ENCODE measurements at places on chromosomes 7 and 10.

- DNase-seq, result peak; percentile 77
Measured at GRCh38 chr10:73096041-73096448, 621 bp downstream of the P4HA1 start.

DNA sequence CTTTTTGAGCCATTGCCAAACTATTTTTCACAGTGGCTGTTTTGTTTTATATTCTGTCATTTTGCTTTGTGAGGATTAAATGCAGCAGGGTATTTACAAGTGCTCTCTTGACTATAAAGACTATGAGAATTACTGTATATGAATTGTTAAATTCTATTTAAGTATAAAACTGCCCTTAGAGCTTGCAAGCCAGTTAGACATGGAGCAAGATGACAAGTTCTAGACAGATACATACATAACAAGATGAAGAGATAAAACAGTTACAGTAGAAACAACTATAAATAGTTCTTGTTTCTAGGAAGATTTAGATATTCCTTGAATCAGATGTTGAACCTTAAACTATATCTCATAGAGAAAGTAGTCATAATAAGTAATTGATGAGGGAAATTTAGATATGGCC lies 60.6 kb downstream of the DNAH11 start:
- no peak for DNase-seq

DNA sequence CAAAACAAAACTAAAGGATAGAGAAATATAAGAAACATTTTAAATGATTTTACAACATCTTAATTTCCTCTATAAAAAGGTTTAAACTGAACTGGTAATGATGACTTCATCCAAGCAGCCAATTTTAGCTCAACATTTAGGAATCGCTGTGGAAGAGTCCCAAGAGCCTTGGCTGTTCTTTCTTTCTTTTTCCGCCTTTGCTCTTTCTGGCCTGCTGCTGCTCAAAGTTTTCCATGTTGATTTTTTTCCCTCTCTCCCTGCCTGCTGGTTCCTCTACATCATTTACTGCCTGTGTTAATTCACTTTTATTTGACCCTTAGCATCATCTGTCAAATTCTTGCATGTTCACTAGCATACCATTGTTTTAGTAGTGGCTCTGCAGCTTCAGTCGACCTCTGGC lies 146.9 kb downstream of the EVX1 start:
- DNase-seq, result no peak

DNA sequence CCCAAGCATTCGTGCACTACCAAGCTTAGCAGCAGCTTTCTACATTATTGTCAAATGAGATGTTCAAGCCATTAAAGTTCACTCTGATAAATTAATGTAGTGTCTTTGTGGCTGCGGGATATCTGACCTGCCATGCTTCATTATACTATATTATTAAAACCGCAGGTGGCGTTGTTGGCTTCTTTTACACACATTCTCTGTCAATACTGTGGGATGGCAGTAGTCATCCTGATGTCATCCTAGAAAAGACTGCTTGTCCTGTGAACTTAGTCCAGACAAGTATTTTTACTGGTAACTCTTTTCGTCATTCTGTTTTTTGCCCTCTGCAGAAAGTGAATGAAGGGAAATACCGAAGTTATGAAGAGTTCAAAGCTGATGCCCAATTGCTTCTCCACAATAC lies 103.9 kb downstream of the ZMYND11 start:
- DNase-seq, result no peak

DNA sequence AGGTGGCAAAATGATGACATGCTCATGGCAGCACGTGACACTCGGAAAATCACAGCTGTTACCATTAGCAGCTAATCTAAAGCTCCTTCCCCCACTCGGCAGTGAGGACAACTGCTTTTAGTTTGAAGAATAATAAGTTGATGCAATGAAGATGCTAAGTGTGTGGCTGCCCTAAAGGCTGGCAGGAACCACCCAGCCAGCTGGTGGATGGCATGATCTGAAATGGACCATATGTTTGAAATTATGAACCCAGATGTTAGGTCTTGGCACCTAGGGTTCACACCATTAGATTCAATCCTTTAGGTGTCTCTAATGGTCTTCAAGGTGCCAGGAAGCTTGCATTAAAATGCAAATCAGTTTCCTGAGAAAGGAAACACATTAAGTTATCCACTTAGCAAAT lies 230.1 kb downstream of the WDR11 start:
- DNase-seq, result no peak

DNA sequence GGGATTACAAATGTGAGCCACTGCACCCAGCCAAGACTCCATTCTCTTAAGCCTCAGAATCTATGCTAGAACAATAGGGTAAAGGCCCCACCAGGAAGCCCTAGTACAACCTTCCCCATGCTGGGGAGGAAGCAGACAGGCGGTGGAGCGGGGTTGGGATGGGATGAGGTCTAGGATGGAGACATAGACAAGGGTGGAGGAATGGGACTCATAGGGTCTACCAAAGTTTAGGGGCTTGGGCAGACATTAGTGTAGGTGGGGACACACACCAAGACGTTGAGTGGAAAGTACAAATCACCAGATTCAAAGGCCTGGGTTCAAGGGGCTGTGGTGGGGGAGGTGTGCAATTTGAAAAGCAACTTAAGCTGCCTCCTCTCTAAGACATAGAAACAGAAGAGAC lies 19.3 kb downstream of the PRSS2 start:
- peak; percentile 46 for DNase-seq

DNA sequence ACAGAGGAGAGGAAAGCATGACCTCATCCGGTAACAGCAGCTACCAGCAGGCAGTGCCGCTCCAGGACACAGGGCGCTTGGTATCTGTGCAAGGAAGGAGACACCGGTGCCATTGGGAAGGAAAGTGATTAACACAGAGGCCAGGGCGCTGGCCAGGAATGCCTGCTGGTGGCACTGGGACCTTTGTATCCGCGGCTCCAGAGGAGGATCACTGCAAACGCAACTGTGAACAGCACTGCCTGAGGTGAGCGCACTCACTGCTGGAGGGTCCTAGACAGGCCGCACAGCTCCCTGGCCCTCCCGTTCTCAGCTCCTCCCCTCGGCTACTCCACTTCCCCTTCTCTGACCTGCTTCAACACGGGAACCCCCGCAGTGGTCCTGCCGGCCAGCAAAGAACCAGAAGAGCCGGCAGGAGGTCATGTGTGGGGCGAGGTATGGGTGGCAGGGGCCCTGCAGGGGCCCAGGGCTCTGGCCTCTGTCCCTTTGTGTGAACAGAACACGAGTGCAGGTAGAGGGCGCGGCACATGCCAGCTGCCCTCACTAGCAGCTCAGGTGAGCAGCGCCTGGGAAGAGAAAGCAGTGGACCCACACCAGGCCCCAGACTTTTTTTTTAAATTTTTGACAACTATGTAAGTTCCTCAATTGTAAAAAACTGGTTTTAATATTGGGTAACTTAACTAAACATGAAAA lies 107.6 kb downstream of the VIPR2 start:
- peak; percentile 10 for DNase-seq

DNA sequence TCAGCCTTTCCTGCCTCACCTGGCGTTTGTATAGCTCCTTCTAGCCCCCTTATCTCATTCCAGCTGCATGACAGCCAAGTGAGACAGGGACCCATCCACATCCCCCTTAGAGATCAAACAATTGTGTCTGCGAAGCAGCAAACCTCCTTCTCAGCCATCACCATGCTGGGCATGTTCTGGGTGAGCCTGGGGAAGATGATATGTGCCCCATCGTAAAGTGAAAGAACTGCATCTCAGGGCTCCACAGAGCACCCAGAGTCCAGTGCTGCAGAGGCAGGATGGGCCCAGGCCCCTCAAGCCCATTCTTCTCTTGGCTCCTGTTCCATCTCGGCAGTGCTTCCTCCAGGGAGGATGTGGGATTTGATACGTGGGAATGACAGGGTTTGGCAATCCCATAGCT lies 43.2 kb downstream of the FIGNL1 start:
- DNase-seq, result no peak

GRCh38 chr10:266974-267425 lies 131.7 kb downstream of the ZMYND11 start:
- no peak for DNase-seq

GRCh38 chr10:85607043-85607695 lies 759.4 kb downstream of the GRID1 start:
- DNase-seq, result no peak

DNA sequence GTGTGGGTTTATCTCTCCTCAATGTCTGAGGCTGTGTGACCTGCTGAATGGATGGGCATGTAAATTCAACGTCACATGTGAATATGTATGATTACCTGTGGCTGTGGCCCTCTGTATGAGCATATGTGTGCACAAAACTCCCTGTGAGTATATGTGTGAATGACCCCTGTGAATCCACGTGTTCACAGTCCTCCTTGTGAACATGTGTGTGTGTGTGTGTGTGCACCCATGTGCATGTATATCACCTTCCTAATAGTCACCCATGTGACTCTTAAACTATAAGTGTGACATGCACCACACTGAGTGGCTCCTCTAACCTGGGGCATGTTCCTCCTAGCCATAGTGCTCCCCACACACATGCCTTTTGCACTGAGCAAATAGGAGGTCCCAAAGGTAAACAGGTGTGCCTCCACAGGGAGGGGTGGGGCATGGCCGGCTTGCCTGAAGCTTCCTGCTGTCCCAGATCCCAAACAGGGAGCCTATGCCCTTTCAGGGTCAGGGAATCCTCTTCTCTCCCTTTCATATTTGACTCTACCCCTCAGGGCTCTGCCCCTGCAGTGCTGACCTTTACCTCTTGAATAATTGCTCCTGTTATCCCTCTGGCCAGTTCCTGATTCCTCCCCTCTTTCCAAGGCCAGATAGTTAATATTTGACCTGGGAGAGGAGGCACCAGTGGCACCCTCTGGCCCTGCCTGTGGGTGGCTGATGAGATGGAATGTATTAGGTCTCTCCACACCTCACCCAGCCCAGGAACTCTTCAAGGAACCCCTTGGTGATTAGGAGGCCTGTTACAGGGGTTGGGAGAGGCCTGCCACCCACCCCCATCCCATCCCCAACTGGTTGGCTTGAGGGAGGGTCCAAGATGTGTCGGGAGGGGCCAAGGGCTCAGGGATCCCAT lies 1.9 kb downstream of the SEMA4G start:
- DNase-seq, result peak; percentile 13

DNA sequence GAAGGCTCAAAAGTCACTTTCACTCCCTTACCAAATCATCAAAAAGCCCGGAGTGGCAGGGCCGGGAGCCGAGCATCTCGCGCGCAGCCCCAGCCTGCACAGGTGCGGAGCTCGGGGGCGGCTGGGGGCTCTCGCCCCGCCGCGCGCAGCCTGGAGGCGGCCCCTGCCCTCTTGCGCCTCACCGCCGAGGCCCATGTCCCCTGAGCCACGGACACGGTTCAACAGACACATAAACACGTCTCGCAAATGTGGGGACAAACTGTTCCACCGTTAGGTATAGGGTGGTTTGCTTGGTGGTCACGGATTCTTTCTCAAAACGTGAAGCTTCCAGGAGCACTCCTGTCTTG lies 700 bp downstream of the GSAP start:
- no peak for DNase-seq

- DNase-seq, result no peak
Measured at GRCh38 chr7:74627661-74628411, 29.7 kb upstream of the GTF2I start.

DNA sequence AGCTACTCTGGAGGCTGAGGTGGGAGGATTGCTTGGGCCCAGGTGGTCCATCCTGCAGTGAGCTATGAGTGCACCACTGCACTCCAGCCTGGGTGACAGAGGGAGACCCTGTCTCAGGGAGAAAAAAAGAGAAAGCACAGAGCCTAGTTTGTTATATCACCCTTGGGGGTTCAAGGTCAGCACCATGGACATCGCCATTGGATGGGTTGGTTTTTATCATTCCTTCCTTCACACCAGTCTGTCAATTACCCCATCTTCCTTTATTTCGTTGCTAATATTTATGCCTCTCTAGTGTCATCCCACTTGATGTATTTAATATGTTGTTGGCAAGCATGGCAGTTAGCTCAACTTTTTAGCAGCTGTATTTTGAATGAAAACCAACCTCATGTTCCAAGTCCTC lies 182.3 kb downstream of the NSUN6 start:
- no peak for DNase-seq

DNA sequence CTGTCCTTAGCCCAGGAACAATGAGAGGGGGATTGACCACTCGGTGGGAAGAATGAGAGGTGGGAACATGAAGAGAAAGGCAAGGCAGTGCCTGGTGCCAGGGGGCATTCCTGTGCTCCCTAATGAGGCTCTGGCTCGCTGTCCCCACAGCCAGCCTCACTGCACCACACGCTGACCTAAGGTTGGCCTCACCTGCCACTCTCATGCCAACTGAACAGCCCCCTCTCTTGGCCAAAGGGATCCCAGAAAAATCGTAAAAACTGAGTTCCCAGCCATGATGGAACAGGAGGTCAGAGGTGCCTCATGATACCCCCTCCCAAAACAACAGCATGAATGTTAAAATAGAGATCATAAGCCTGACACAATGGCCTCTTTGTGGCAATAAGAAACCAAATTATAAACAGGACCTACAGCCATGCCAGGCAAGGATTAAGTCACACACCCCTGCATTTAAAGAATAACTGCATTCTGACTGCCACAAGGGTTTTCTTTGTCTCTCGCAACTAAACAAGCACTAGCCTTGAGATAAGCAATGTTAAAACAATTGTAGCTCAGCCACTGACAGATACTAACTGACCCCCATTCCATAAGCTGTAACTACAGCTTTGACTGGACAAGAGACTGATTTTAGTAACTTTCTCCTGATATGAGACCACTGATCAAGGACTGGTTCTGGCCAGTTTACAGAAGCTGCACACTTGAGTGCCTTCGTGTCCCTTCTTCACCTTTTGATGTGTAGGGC lies 149.2 kb downstream of the SH2D4B start:
- DNase-seq, result no peak

GRCh38 chr7:110870926-110871325 lies 220.0 kb upstream of the LRRN3 start:
- DNase-seq, result no peak

- DNase-seq, result no peak
Measured at GRCh38 chr10:125484035-125484732, 198.8 kb downstream of the TEX36 start.

GRCh38 chr7:92722541-92722940 lies 113.8 kb downstream of the CDK6 start:
- no peak for DNase-seq

DNA sequence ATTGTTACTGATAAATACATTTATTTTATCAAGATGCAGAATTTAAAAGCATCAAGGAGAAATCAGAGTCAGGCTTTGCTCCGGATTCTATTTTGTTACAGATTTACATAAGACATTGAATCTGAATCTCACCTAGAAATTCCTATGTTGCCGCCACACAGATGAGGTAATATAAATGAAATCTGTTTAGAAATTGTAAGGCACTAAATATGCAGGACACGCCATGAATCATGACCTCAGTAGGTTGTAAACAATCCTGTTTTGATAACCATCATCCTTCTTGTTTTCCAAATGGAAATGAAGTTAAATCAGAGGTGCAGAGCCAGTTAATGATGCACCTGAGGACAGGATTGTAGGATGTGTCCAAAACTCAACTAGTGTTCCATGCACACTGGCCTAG lies 778.0 kb downstream of the MAGI2 start:
- no peak for DNase-seq

- DNase-seq, result no peak
Measured at GRCh38 chr7:88806280-88807037, 10.9 kb upstream of the TEX47 start.

DNA sequence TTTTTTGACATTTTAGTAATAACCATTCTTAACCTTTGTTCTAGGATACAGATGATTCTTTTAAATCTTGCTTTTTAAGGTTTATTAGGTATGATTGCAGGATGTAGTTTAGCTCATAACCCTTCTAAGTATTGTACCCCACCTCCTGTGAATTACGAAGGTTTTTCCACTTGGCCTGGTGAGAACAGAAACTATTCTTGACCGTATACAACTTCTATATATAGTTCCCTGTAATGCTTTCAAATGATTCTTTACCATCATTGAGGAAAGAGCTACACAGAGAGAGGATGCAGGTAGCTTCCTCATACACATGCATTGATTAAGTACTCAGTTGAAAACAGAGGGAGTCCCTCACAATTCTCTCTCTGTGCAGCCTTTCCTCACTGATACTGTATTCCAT lies 86.3 kb downstream of the PALS2 start:
- no peak for DNase-seq
